ENCODE measurements at places on chromosomes 3 and 15.

DNA sequence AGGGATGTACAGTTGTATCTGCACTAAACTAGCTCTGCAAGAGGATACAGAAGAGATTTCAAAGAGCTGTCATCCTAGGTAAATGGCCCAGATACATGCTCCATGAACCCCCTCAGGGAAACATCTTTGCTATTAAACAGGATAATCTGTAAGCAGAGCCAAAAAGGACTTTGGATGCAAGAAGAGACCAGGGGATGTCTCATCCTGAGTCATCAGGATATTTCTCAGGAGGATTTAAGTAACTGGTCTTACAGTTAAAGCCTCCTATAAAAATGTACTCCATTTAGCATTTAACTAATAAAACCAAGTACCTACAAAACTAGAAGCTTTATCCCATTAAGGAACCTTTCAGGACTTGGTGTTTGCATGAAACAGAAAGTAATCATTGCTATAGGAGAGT, 48.2 kb upstream of the PHLDB2 start:
- no peak for DNase-seq

DNA sequence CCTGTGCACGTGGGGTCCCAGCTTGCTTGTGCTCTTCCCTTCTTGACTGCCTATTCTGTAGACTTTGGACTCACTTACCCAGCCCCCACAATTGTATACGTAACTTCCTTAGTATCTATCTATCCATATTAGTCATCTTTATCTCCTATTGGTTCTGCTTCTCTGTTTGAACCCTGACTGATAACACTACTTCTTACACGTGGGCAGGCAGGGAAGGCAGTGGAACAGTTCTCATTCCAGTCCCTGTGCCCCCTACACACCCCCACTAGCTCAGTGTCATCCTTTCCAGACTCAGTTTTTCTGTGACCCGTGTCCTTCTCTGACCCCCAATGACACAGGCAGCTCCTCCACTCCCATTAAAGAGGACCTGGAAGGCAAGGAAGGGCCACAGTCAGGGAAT, 74.2 kb upstream of the FBN1 start:
- no peak for DNase-seq

DNA sequence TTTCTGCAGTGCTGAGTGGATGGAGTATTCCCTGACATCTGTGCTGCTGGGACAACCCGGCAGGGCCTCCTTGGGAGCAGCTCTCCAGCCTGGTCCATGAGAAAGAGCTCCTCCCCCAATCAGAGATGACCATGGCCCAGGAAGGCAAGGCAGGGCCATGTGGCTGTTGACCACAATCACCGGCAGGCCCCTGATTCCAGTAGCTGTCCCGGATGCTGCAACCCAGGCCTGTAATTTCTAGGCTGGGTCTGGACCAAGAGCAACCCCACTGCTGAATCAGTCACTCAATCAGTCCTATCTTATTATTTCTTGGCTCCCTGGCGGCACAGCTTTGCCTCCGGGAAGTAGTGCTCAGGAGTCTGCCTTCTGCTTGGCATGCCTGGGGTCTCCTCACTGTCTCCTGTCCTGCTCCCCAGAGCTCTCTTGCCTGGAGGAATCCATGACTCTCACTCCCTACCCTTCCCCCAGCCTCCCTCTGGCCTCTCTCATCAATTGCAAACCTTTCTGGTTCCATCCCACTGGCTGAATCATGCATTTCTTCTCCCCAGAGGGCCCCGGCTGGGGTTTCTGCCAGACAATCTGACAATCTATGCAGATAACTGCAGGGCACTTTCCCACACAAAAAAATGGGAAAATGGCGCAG, 32.6 kb upstream of the ITGA11 start:
- no peak for DNase-seq

GRCh38 chr3:14691239-14691638, 16.3 kb downstream of the C3orf20 start:
- DNase-seq = no peak

GRCh38 chr15:99347574-99347973, 96.3 kb downstream of the LRRC28 start:
- no peak for DNase-seq

DNA sequence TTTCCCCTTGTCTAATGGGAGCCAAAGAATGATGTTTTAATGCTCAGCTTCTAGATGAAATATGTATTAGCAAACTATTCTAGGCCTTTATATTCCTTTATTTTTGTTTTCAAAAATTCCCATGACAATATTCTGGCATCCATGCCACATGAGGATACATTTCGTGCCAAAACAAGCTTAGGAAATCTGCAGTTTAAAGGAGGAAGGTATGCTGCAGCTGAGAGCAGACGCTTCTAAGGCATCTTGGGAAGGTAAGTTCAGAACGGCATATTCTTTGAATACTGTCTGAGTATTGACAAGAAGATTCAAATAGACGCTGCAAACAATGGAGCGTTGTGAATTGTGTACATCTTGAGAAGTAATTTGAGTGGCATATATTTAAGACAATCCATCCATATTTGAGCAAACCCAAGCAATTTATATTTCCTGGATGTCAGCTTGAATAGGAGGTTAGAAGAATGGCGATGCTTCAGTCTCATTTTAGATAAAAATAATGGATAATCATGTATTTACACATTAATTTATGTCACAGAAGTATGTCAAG, 158.6 kb downstream of the RAP2B start:
- DNase-seq = peak; percentile 13

GRCh38 chr3:102936511-102937045, 501.8 kb downstream of the ZPLD1 start:
- no peak for DNase-seq

DNA sequence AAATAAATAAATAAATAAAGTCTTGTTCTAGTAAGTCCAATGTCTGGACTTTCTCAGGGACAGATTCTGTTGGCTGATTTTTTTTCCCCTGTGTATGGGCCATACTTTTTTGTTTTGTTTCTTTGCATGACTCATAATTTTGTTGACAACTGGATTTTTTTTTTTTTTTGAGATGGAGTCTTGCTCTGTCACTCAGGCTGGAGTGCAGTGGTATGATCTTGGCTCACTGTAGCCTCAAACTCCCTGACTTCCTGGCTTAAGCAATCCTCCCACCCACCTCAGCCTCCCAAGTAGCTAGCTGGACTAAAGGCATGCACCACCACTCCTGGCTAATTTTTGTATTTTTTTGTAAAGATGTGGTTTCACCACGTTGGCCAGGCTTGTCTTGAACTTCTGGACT, 38.9 kb downstream of the TICRR start:
- DNase-seq = no peak
